Activated CD4-positive, alpha-beta T cell treated with anti-CD3 and anti-CD28 coated beads for 36 hours (primary cell): ENCODE measurements at places on chromosomes 6 and 20. TPM values are rescaled to one million over a fixed set of nuclear protein-coding genes. Genes with fewer than 3 reads are reported as not detected.

The SLC22A7 gene
- not detected for total RNA-seq

DNA sequence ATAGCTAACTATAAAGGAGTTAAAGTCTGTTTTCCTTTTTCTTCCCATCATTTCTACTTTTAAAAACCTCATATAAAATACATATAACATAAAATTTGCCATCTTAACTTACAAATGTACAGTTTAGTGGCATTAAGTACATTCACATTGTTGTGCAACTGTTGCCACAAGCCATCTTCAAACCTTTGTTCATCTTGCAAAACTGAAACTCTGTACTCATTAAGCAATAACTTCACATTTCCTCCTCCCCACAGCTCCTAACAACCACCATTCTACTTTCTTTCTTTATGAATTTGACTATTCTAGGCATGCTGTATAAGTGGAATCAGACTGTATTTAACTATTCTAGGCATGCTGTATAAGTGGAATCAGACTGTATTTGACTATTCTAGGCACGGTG is 4.5 kb downstream of the CCDC170 start:
- no peak for DNase-seq
- H3K27ac ChIP-seq: no peak overlapping the region
- peaks cover 29% of the 10 kb centered on the region for H3K27me3 ChIP-seq
- H3K4me3 ChIP-seq: no peak overlapping the region
- H3K4me1 ChIP-seq: peaks cover 14% of the 10 kb centered on the region
- H3K36me3 ChIP-seq: no peaks in the 10 kb centered on the region

The ARMH2 gene
- not detected for total RNA-seq

DNA sequence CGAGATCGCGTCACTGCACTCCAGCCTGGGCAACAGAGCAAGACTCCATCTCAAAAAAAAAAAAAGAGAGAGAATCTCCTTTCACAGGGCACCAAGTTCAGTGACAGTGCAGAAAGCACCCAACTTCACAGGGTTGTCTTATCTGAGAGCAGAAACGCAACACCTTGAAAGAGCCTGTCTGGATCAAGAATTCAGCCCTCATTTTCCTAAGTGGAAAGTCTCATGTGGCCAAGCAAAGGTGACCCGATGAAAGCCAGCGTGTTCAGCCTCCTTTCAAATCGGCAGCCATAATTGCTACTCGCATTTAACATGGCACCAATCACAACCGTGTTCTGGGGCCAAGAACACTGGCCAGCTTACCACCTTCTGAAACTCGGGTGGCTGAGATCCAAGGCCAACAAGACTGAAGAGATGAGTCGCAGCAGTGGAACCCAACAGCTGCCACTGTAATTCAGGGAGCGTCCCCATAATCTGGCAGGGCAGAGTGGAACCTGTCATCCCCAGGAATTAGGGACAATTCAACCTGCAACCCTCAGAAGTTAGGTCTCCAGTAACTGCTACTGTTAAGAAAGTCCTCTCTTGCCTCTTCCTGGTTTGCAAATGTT is 536.7 kb upstream of the JARID2 start:
- no peak for DNase-seq
- peaks cover 12% of the 10 kb centered on the region for H3K36me3 ChIP-seq
- H3K27me3 ChIP-seq: no peaks in the 10 kb centered on the region
- H3K4me3 ChIP-seq: no peak overlapping the region

The CFB gene
- total RNA-seq: 0.96 TPM

The C6orf58 gene
- total RNA-seq: not detected

The PRKN gene
- total RNA-seq: 0.87 TPM

The OR2J1 gene
- not detected for total RNA-seq

- H3K36me3 ChIP-seq: no peaks in the 10 kb centered on the region
- H3K4me1 ChIP-seq: no peaks in the 10 kb centered on the region
- H3K27ac ChIP-seq: no peak overlapping the region
- no peak for DNase-seq
These were observed 87.1 kb upstream of the GJE1 start for GRCh38 chr6:142045380-142046278.

- H3K4me3 ChIP-seq: no peak overlapping the region
- no peaks in the 10 kb centered on the region for H3K27me3 ChIP-seq
- H3K36me3 ChIP-seq: peaks cover 43% of the 10 kb centered on the region
- H3K4me1 ChIP-seq: peaks cover 50% of the 10 kb centered on the region
These were observed 22.0 kb downstream of the RNF146 start for GRCh38 chr6:127288705-127289104.

GRCh38 chr6:148816117-148816516 is 69.3 kb downstream of the UST start:
- DNase-seq: no peak
- no peak overlapping the region for H3K4me3 ChIP-seq
- peaks cover 3% of the 10 kb centered on the region for H3K36me3 ChIP-seq
- peaks cover 2% of the 10 kb centered on the region for H3K27me3 ChIP-seq

- H3K27me3 ChIP-seq: no peaks in the 10 kb centered on the region
- DNase-seq: peak; percentile 53
- H3K27ac ChIP-seq: peak overlapping the region; percentile 100
- H3K4me1 ChIP-seq: peaks cover 17% of the 10 kb centered on the region
- peak overlapping the region; percentile 99 for H3K4me3 ChIP-seq
These were observed 696 bp upstream of the SUPT3H start for GRCh38 chr6:45378334-45378926.

The WFDC10B gene
- total RNA-seq: not detected

The SLPI gene
- not detected for total RNA-seq

DNA sequence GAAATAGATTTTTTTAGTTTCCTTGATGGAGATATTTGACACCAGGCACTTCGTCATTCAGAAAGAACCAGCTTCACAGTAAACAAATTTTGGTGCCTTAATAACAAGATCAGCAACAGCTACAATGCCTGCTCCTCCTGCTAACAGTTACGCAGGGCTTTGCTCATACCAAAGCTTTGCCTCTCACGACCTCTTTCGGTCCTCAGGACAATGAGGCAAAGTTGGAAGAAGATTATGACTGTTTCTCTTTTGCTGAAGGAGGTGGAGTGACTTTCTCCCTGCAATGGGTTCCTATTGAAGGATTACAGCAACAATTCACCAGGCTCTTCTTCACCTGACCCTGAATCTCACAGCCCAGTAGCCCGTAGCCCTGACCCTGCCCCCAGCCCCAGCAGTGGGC is 440.1 kb downstream of the PREX1 start:
- H3K4me3 ChIP-seq: no peak overlapping the region
- peaks cover 2% of the 10 kb centered on the region for H3K36me3 ChIP-seq
- H3K27ac ChIP-seq: no peak overlapping the region
- no peak for DNase-seq
- no peaks in the 10 kb centered on the region for H3K4me1 ChIP-seq
- H3K27me3 ChIP-seq: peaks cover 4% of the 10 kb centered on the region

DNA sequence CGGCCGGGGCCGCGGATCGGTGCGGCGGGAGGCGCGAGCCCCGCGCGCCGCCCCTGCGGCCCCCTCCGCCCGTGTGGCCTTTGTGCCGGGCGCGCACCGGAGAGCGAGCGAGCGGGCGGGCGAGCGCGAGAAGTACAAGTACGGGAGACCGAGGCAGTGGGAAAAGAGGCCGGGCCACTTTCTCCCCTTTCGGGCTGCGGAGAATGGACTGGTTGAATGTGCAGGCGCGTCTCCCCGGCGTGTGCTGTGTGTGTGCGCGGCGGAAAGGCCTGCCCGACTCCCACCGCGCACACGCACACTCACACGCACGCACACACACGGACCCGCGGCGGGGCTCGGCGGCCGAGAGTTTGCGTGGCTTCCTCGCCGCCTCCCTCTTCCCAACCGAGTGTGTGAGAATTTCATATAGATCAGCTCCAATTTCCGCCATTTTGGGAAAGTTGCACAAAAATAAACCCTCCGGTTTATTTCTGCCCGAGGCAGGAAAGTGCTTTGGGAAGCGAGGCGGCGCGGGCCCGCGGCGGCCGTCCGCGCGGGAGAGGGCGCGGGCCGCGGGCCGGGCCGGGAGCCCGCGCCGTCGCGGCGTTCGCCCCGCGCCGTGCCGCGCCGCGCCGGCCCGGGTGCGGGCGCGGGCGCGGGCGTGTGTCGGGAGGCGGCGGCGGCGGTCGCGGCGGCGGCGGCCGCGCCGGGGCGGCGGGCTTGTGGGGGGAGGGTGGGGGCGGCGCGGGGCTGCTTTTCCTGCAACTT is 1.1 kb downstream of the L3MBTL3 start:
- H3K36me3 ChIP-seq: peaks cover 4% of the 10 kb centered on the region
- H3K27me3 ChIP-seq: no peaks in the 10 kb centered on the region
- peaks cover 24% of the 10 kb centered on the region for H3K4me1 ChIP-seq
- peak overlapping the region; percentile 82 for H3K4me3 ChIP-seq
- peak; percentile 55 for DNase-seq

GRCh38 chr6:87482366-87482765 is 9.6 kb downstream of the SLC35A1 start:
- no peaks in the 10 kb centered on the region for H3K27me3 ChIP-seq
- no peak overlapping the region for H3K27ac ChIP-seq
- H3K4me3 ChIP-seq: no peak overlapping the region
- DNase-seq: no peak
- peaks cover 27% of the 10 kb centered on the region for H3K36me3 ChIP-seq
- H3K4me1 ChIP-seq: no peaks in the 10 kb centered on the region
